Activated naive CD4-positive, alpha-beta T cell treated with anti-CD3 and anti-CD28 coated beads, Interleukin-2, amount 50 U/mL, for 72 hours (primary cell): ENCODE measurements at places on chromosomes 13 and 19. TPM values are rescaled to one million over a fixed set of nuclear protein-coding genes. Genes with fewer than 3 reads are reported as not detected.

The AXL gene
- total RNA-seq: not detected

The FGF14 gene
- not detected for total RNA-seq

DNA sequence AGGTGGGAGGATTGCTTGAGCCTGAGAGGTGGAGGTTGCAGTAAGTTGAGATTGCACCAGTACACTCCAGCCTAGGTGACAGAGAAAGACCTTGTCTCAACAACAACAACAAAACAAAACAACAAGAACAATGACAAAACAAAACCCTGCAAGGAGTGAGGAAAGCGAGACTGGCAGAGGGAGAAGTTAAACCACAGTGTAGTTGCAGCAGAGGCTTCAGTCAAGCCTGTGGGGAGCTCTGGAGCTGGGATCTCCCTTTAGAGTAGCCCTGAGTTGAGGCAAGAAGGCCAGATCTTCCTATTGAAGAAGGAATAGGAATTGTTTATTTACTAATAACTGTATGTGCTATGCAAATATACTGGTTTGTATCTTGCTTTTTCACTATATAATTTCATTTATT, 25.3 kb upstream of the RNASEH2B start:
- DNase-seq: no peak

The TNNT1 gene
- not detected for total RNA-seq

The ZNF541 gene
- total RNA-seq: 0.57 TPM

The ZNF443 gene
- total RNA-seq: 3.6 TPM

The ZNF112 gene
- not detected for total RNA-seq

- no peak for DNase-seq
These were observed 7.1 kb upstream of the GRTP1 start for GRCh38 chr13:113371061-113371460.

- DNase-seq: no peak
These were observed 5.2 kb upstream of the KBTBD7 start for GRCh38 chr13:41199526-41199925.

GRCh38 chr13:46665633-46666482, 112.9 kb downstream of the LRCH1 start:
- no peak for DNase-seq

The LRG1 gene
- 3.0 TPM for total RNA-seq

The FUT1 gene
- 0.41 TPM for total RNA-seq

GRCh38 chr13:99797691-99798090, 173.9 kb downstream of the ZIC5 start:
- no peak for DNase-seq

GRCh38 chr13:23679220-23679619, 109.0 kb downstream of the TNFRSF19 start:
- no peak for DNase-seq

- no peak for DNase-seq
These were observed 1165.8 kb downstream of the OLFM4 start for GRCh38 chr13:54194233-54195024.

DNA sequence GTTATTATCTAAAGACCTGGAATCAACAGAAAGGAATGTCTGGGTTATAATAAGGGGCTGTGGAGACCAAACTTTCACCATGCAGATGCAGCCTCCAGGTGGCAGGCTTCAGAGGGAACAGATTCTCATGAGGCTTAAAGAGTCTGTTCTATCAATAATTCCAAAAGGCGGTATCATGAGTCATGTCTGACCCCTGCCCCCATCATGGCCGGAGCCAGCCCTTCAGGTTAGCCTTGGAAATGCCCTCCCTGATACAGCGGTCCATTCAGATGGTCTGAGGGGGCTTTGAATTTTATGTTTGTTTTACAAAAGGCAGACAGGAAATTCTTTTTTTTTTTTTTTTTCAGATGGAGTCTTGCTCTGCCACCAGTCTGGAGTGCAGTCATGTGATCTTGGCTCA, 21.7 kb upstream of the LAMP1 start:
- DNase-seq: peak; percentile 31

- no peak for DNase-seq
These were observed 2.9 kb downstream of the CCDC8 start for GRCh38 chr19:46410205-46411087.

- no peak for DNase-seq
These were observed 342 bp downstream of the ASF1B start for GRCh38 chr19:14135985-14136508.

DNA sequence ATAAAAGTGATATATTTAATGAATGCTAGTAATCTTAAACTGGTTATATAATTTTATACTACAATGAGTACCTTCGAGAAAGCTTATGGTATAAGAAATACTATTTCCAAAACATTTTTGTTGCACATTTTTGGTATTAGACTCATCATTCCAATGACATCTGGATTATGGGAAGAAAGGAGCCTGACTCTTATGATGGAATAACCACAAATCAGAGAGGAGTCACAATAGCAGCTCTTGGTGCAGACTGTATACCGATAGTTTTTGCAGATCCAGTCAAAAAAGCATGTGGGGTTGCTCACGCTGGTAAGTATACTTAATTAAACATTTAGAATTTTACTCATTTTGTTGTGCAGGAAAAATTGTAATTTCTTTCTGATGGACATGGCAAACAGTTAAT, 3.9 kb downstream of the LACC1 start:
- no peak for DNase-seq

- no peak for DNase-seq
These were observed 927 bp downstream of the CHAMP1 start for GRCh38 chr13:114315074-114315785.

GRCh38 chr19:7928741-7929701, 3.1 kb upstream of the CTXN1 start:
- peak; percentile 76 for DNase-seq

GRCh38 chr19:40493778-40494177, 27.0 kb downstream of the SPTBN4 start:
- DNase-seq: no peak

GRCh38 chr19:33132021-33132420, at the start of gene WDR88:
TSS of gene WDR88 (plus strand) at chr19:33132114. CDS start at chr19:33132170, 56 bp downstream.
- DNase-seq: no peak

DNA sequence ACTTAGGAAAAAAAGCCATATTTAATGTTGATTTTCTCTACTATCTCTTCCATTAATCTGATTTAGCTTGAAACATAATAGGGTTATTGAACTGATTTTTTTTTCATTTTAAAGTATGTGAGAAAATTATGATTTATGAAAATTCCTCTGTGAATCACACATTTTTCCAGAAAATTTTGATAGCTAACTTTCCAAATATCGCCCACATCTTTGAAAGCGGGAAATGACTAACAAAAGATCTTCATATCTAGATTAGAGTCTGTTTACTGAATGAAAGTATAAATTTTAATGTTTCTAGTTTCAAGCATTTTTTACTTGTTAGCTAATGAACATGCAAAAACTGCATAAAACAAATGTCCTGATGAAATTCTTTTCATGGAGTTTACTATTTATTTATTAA, 97.4 kb downstream of the POSTN start:
- DNase-seq: no peak

GRCh38 chr13:26540334-26540733, 17.1 kb upstream of the WASF3 start:
- no peak for DNase-seq

- no peak for DNase-seq
These were observed 55.4 kb downstream of the MICU2 start for GRCh38 chr13:21548577-21548976.

DNA sequence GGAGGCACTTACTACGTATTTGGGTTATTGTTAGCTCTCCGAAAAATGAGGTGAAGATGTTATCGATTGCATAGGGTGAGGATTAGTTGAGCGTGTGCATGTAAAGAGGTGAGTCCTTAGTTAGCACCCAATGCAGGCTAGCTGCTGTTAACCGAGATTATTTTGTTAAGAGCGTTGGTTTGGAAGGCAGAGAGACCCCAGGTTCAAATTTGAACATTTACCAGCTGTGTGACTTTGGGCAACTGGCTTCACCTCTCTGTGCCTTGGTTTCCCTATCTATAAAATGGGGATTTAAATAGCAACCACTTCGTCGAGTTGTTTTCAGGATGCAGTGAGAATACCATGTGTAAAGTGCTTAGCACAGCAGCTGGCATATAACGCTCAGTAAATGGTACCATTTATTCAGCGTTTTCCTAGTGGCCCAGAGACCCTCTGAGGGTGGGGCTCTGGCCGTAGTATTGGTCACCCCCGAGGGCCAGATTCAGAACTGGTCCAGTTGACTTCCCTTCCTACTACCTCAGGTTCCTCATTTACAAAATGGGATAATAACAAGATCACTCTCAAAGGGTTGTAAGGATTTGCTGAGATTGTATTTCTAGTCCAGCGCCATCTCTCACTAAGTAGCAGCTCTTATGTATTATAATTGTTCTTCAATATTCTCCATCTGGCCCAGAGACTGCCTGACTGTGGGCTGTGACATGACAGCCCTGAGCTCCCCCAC, 887 bp downstream of the SIPA1L3 start:
- no peak for DNase-seq

DNA sequence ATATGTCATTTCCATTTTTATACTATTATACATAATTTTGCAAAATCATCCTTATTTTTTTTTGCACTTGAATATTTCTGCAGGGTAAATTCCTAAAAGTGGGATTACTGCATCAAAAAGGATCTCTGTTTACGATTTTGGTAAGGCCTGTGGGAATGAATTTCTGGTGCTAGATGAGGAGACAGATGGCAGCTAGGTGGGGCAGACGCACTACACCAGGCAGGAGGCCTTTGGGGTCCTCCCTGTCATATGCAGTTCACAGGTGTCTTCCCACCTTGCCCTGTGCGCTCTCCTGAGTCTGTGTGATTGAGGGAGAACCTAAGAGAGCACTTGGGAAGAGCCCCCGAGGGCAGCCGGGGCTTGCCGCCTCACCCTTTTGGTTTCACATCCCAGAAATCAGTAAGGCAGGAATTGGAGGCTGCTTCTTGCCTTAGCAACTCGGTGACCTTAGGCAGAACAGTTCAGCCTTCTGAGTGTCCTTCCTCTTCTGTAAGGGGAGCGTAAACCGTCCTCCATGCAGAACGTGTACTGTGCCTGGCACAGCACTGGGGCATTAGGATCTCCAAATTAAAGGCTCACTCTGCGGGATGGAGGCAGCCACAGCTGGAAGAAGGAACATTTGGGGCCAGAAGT, 13.4 kb upstream of the GJB2 start:
- DNase-seq: no peak

- DNase-seq: no peak
These were observed 17.6 kb downstream of the TJP3 start for GRCh38 chr19:3725640-3726310.

- no peak for DNase-seq
These were observed 36.3 kb downstream of the MICU2 start for GRCh38 chr13:21567714-21568113.

GRCh38 chr13:51416107-51416506, 36.7 kb downstream of the INTS6 start:
- DNase-seq: no peak

GRCh38 chr19:46478356-46478986, 7.1 kb upstream of the PNMA8A start:
- no peak for DNase-seq

- DNase-seq: no peak
These were observed 311.5 kb downstream of the RFC3 start for GRCh38 chr13:34129436-34129835.

DNA sequence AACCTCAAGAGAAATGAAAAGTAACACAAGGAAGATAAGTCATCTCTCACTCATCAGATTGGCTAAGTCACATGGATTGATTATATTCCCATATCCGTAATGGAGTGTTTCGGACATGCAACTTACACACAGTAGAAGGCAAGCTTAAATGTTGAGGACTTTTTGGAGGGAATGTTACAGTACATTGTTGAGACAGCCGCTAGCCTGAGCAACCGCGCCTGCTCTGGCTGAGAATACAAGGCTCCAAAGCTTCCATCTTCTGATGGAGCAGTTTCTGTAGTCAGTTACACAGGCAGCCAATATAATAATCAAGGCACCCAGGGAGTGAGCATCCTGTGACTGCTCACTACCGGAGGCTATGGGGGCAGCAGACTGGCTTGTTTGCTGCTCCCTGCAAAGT, 1.0 kb upstream of the CRYL1 start:
- DNase-seq: no peak

The LRRC63 gene
- total RNA-seq: 0.99 TPM

- DNase-seq: no peak
These were observed 440.8 kb downstream of the TDRD3 start for GRCh38 chr13:60837806-60838205.

GRCh38 chr13:95233026-95233635, 68.1 kb downstream of the ABCC4 start:
- no peak for DNase-seq
